ENCODE measurements at places on chromosomes 1 and 21. TPM values are rescaled to one million over a fixed set of nuclear protein-coding genes. Genes with fewer than 3 reads are reported as not detected.

The BTBD8 gene
- total RNA-seq = 4.7 TPM

The MAP3K21 gene
- total RNA-seq = 62.3 TPM

The CD101 gene
- 0.33 TPM for total RNA-seq

The NEXN gene
- total RNA-seq = 13.2 TPM

The LMOD1 gene
- 14.8 TPM for total RNA-seq

The LRRC38 gene
- total RNA-seq = not detected

The TOR1AIP1 gene
- 29.1 TPM for total RNA-seq

The DNTTIP2 gene
- 9.6 TPM for total RNA-seq

The FAM163A gene
- not detected for total RNA-seq

The HFM1 gene
- total RNA-seq = 2.9 TPM

The ACTN2 gene
- 3.1 TPM for total RNA-seq

The SIPA1L2 gene
- total RNA-seq = 8.6 TPM

The CRYAA gene
- not detected for total RNA-seq

Measured in body of pancreas (tissue), 4 donors.